ENCODE measurements at places on chromosomes 12 and 14.

DNA sequence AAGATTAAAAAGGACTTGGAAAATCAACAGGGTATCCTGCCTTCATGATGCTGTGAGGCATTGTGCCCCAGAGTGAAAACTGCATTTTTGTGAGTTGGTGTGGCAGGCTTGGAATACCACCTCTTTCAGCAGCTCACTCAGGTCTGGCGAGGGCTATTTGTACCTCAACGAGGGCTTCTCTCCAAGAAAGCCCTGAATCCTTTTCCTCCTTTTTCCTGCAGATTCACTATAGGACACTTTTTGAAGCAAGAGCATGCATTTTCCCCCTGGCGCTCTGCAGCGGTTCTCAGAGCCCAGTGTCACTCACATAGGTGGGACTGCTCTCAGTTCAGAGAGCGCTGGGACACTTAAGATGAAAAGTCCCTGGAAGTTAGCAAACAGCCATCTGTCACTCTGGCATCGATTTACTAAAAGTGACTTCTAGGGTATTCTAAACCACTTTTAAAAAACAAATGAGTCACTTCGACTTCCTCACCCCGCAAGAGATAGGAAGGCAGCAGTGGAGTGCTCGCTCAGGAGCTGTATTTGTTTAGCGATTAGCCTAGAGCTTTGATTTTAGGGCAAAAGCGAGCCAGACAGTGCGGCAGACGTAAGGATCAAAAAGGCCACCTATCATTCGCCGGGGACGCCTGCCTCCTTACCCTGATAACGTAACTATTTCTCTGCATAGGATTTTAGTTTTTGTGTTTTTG lies 782 bp upstream of the LGR5 start:
- no peak for DNase-seq

- no peak for DNase-seq
Observed at GRCh38 chr12:72033991-72034390, 95.3 kb downstream of the TPH2 start.

DNA sequence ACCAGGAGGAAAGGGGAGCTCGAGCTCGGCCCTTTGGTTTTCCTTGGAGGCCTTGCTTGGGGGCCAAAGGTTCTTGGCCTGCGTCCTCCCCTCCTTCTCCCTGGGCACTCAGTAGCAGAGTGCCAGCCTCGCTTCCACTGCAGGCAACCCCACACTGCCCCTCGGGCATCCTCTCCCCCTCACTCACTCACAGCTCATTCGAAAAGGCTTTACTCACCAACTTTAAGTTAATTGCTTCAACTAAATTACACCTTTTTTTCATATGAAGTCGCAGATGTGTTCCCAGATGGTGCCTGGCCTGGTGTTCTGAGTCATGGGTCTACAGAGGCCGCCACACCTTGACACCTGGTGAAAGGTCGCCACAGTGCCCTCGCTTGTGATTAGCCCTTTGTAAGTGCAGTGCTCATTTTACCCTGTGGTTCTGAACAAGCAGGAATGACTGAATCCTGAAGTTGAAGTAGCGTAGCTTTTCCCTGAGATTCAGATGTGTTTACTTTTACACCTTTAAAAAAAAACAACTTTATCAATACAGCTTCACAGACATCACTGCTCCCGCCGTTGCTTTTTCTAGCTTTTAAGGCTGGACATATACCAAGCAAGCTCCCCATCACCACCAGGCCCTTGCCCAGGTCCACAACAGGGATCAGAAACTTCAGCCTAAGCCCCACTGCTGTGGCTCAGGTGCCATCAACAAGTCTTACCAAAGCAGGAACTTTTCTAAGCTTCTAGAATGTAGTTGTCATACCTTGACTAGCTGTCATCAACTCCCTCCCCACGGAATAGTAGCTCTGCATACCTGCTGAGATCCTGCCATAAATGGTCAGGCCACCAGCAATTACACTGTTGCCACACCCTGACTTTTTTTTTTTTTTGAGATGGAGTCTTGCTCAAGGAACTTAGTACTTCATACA lies 20.3 kb upstream of the ADIPOR2 start:
- no peak for DNase-seq

- no peak for DNase-seq
Observed at GRCh38 chr12:98559666-98560065, 33.8 kb upstream of the SLC25A3 start.

DNA sequence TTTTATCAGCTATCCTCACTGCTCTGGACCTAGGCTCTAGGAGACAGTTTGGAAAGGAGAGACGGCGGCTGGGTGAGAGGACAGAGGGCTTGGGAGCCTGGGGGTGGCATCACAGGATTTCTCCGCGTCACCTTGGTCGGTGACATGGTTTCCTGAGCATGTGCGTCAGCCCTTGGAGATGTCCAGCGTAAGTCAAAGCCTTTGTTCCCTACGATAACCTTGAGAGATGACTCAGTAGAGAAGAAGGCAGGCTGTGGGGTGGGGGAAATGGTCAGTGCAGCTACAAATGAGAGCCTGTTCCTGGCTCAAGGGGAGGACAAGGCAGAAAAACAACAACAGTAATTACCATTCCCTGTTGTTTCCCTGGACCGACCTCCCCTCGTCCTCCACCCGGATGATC lies 90.2 kb upstream of the TBX3 start:
- DNase-seq: no peak

- no peak for DNase-seq
Observed at GRCh38 chr12:52826611-52827498, 7.3 kb downstream of the KRT79 start.

DNA sequence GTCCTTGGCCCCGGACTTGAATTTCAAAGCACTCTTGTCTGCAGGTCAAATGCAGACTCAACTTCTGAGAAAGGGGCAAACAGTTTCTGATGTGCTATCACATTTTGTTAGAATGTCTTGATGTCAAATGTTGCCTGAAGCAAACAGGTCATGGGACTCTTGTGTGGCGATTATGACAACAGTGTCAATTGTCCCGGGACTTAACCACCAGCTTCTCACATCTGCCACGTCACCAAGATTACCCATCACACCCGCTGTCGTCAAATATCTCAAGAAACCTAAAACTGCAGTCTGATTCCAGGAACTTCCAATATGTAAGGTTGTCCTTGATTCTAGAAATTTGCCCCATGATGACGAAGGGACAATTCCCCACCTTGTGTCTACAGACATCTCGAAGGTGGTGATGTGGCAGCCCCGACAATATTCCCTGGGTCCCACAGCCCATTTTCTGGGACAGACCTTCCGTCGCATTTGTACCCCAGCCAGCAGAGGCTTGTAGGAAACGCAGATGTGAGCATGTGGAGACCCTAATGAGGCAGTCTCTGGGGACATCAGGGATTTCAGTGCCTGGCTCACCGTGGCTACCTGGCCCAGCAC lies 21.3 kb downstream of the LRTM2 start:
- no peak for DNase-seq

GRCh38 chr14:33716921-33717320 lies 234.0 kb downstream of the EGLN3 start:
- no peak for DNase-seq

DNA sequence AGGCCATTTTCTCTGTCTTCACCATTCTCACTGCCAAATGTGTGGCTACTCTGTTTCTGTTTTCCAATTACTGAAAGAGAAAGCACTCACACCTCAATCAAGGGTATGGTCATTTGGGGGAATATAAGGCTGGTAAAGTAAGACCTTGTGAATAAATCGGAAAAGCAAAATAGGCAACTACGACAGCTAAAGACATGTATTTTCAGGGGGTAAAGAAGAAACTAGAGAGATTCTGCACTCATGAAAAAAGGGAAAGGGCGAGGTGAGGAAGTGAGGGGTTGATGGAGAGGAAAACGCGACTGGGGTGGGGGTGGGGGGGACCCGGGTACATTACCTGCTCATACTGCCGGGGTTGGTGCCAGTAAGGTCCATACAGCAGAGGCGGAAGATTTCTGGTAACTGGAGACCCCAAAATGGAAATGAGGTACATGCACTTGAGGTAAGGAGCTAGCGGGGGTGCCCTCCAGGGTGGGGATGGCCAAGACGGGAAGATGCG lies 19.3 kb downstream of the CHD8 start:
- no peak for DNase-seq

DNA sequence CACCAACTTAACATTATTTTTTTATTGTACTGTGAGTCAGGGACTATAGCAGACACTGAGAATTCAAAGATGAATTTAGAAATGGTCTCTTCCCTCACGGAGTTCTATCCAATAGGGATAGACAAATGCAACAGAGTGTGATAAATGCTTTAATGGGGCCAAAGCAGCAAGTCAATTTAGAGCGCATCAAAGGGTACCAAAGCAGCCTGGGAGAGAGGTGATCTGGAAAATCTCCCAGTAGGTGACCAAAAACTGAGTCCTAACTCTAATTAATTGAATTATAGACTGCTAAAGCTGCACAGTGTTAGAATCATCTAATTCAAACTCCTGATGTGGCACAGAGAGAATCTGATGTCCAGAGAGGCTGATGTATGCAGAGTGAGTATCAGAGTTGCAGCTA lies 2.6 kb downstream of the LIN7A start:
- DNase-seq: no peak

DNA sequence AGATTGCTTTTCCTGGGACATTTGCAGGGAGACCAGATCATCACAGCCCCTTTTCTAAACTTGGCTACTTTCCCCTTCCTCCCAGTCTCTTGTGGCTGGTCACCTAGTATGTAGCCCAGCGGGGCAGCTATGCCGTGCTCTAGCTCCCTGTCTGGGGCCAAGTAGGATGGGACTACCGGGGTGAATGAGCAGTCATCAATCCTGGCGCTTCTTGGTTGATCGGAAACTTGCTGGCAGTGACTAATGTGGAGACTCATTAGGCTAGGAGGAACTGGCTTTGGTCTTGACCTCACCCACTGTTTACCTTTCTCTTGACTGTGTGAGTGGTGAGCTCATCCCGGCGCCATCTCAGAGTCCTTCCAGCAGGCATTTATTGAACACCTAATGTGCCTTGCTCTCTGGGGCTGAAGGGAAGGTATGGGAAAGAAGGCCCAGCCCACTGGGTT lies 15.9 kb downstream of the PLEKHG3 start:
- no peak for DNase-seq

DNA sequence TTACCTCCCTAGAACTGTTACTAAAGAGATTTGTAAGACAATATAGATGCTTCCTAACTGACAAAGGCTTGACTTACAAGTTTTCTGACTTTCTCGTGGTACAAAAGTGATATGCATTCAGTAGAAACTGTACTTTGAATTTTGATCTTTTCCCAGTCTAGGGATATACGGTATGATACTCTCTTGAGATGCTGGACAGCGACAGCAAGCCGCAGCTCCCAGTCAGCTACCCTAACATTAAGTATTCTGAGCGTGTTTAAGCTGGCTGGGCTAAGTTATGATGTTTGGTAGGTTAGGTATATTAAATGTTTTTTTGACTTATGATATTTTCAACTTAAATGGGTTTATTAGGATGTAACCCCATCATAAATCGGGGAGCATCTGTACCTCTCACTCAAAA lies 55.2 kb upstream of the CDKL1 start:
- no peak for DNase-seq

- DNase-seq: peak; percentile 35
Observed at GRCh38 chr14:76810953-76811400, 1.7 kb downstream of the ANGEL1 start.

GRCh38 chr14:76720382-76720813 lies 40.9 kb upstream of the VASH1 start:
- no peak for DNase-seq

DNA sequence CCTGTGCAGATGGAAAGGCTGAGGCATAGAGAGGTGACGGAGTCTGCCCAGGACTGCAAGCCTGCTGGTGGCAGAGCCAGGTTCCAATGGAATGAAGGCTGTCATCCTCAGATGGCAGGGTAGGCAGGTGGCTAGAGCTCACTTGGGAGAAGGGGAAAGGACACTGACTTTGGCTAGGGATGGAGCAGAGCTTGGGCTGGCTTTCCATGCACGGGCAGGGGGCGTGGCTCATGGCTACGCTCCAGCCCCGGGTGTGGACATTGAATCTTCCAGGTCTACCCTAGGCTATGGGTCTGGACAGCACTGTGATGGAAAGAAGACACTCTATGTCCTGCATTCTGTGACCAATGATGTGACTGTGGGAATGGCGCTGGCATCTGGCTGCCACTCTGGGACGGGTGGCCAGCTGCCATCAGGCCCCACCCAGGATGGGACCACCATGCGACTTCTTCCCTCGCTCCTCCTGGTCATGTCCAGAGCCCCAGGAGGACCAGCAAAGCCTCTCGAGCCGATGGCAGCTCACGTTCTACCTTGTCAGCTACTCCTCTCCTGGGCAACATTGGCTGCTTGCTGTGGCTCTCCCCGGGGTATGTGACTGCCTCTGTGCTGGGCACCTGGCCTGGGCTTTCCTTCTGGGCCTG lies 398.7 kb downstream of the TMEM121 start:
- no peak for DNase-seq

- DNase-seq: no peak
Observed at GRCh38 chr14:103561381-103562178, 877 bp downstream of the BAG5 start.

GRCh38 chr12:45406988-45407850 lies 191.3 kb downstream of the ANO6 start:
- no peak for DNase-seq

GRCh38 chr14:51458563-51458955 lies 193.2 kb upstream of the FRMD6 start:
- DNase-seq: no peak

DNA sequence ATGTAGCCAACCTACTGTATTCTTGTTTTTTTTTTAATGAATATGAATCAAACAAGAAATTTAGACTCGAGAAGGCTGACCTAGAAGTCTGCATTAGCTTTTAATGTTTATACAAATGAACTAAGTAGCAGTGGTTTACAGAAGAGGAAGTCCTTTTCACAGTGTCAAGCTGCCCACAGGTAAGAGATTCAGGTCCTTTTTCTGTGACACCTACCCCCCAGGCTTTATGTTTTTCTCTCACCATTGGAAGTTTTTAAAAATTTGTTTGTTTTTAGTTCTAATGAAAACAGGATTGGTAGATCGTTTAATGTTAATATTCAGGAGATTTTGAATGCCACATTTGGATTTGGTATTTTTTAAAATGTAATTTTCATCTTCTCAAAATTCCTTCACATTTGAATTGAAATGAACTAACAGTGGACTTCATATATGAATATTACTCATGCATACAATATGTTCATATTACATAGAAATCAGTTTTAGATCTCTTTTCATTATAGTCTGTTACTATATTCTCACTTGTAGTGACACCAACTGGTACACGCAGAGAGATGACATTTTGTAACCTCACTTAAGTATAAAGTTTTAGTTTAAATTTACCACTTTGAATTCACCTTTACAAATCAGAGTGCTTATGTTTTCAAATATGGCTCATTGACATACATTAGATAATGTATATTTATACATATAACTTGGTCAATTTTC lies 29.7 kb downstream of the ATF7IP start:
- DNase-seq: no peak

DNA sequence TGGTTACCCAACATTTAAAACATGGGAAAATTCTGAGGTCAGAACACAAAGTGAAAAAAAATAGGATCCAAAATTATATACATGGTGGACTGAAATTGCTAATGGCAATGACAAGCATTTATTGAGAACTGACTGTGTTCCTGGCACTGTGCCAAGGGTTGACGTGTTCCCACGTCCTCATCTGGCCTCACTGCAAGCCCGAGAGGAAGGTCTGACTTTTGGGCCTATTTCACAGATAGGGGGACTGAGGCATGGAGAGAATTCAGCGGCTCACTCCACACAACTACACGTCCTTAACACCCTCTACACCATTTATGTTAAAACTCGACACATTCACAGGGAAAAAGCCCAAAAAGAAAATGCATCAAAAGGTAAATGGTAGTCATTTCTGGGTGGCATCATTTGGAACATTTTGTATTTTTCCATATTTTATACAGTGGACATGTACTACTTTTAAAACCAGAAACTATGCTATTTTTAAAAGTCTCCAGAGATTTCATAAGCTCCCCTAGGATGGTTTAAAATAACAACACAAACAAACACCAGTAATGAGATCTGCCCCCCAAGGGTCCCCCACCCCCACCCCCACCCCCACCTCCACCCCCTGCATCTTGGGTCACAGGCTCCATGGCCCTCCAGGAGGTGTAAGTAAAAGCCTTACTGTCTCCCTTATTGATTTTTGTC lies 27.7 kb downstream of the CLMN start:
- DNase-seq: peak; percentile 53
